ENCODE measurements at places on chromosomes 12 and 14.

- no peak for DNase-seq
Measured at GRCh38 chr14:42855085-42855484, 1248.4 kb downstream of the LRFN5 start.

DNA sequence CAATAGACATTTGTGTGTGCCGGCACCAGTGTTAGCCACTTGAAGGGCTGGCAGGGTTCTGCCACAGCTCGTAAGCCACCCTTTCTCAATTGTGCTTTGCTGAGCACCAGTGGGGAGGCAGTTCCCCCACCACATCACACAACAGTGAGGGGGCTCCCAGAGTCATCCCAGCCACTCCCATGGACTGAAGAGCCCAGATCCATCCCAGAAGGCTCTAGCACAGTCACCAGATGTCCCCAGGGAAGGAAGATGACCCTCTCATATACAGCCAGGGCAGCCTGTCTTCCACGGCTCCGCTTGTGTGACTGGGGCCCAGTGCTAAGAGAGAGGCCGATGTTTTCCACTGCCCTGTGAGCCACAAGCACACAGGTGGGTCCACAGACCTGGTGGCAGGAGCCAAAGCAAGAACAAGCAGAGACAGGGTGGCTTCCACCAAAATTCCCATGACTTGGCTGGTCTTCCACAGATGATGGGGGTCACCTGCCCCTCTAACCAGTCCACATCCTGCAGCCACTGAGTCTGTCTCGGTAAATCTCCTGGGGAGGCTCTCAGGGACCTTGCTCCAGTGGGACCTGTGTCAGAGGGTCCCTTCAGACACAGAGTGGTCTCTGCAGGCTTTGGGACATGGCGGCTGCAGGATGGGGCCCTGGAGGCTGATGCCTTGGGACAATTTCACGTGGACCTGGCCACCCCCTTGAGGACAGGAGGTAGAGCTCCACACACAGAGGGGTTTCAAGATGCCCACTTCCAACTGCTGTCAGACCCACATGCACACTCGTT is 71.9 kb upstream of the DDX11 start:
- no peak for DNase-seq

DNA sequence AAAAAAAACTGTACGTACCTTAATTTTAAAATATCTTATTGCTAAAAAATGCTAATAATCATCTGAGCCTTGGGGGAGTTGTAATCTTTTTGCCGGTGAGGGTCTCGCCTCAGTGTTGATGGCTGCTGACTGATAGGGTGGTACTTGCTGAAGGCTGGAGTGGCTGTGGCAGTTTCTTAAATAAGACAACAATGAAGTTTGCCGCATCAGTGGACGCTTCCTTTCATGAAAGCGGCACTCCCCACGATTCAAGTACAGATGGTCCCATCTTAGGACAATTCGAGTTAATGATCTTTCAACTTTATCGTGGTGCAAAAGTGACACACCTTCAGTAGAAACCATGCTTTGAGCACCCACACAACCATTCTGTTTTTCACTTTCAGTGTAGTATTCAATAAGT is 7.6 kb upstream of the PLD4 start:
- DNase-seq = no peak

DNA sequence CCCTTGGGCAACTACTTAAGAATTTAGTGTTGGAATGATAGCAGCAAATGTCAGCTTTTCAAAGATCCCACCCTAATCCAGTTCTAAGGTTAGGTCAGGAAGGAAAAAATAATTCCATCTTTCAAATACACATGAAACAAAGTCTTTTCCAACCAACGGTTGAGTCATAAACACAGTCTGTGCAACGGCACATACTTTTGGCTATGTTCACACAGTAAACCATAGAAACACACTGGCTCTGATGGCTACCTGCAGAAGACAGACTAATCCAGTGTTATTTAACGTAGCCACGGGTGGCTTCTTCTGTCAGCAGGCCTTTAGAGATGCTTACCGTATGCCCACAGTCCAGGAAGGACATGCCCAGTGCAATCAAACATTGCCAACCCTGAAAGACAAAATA is 35.7 kb downstream of the HIGD1C start:
- DNase-seq = no peak

DNA sequence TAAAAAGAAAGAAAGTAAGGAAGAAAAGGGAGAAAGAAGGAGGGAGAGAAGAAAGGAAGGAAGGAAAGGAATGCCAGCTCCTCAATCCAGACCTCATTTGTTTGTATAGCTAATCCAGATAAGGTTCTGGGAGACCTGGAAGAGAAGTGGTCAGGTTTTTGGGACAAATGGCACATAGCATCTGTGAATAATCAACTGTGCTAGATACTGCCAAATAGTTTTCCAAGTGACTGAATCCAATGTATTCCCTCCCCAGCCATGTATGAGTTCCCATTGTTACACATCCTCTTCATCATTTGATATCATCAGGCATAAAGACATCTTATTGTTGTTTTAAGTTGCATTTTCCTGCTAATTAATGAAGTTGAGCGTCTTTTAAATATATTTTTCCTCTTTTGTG is 18.6 kb upstream of the PTGR2 start:
- no peak for DNase-seq

- DNase-seq = no peak
Measured at GRCh38 chr14:94697773-94698556, 71.9 kb downstream of the GSC start.

GRCh38 chr14:75724414-75725204 is 63.6 kb downstream of the TTLL5 start:
- DNase-seq = no peak

GRCh38 chr14:101506211-101506925 is 54.9 kb upstream of the DIO3 start:
- no peak for DNase-seq

- peak; percentile 33 for DNase-seq
Measured at GRCh38 chr12:57521525-57522010, 1.1 kb upstream of the MBD6 start.

DNA sequence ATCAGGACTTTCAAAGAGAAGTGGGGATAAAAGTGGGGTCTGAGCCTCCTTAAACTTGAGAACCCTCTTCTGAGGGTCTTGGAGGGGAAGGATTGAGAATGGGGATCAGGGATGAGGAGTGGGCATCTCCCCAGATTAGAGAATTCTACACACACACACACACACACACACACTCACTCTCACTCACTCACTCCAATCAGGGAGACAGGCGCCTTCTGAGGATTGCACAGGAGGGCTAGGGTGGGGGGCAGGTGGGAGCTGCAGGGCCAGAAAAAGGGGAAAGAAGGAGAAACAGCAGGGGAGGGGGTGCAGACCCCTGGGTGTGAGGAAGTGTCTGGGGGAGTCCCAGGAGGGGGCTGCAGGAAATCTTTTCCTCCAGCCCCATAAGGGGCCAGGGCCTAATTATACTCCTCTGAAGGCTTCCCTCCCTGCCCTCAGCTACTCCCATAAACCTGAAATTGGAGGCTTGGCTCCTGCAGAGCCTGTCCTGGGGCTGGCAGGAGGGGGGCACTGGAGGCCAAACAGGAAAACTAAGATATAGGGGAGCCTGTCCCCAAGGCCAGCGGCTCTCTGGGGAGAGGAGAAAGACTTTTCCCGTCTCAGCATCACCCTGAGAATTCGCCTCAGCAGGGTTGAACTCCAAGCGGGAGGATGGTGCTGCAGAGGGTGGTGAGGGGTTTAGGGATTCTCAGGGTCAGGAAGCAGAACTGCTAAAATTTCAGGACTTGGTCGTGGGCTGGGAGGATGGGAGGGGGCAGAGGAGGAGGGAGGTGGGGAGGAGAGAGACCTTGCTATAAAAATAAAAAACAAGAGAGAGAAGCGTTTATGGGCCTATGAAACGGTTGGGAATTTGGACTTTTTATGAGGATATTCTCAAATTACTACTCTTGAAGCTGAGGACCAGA is 1.6 kb downstream of the HOXC9 start:
- DNase-seq = no peak

GRCh38 chr14:61520576-61520975 is 174.7 kb upstream of the HIF1A start:
- no peak for DNase-seq

- DNase-seq = no peak
Measured at GRCh38 chr12:115172521-115172920, 488.5 kb upstream of the TBX3 start.

DNA sequence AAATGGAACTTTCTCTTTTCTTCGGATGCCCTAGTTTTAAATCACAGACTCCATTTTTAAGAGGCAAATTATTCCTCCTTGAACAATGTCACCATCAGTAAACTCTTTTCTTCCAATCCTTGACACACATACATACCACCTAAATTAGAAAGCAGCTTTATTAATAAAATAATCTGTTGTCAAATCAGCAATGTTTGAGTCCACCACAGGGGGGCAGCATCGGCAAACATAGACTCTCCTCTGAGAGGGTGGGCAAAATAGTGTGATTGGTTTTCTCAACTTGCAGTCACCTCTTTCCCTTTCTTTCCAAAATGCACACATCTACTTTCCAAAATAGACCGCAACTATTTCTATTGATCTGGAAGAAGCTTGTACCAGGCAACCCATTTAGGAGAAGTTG is 438.4 kb upstream of the OR4E1 start:
- no peak for DNase-seq

- peak; percentile 2 for DNase-seq
Measured at GRCh38 chr12:72346363-72346944, 74.3 kb downstream of the TRHDE start.

DNA sequence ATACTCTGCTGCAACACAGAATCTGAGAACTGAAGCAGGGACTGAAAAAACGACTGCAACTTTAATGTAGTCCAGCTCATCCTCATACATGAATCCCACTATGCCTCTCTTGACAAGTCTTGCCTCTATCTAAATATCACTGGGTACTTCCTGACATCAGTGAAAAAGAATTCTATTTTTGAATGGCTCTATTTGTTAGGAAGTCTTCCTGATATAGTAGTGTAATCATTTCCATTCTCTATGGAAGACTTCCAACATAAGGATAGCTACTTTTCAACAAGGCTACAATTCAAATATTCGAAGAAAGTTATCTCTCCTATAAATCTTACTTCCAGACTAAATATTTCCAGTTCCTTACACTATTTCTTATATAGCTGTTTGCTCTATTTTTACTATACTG is 167.5 kb downstream of the MDGA2 start:
- no peak for DNase-seq

- DNase-seq = no peak
Measured at GRCh38 chr12:112121780-112122565, 3.4 kb upstream of the TRAFD1 start.

- no peak for DNase-seq
Measured at GRCh38 chr12:19757317-19757877, 318.1 kb downstream of the AEBP2 start.

GRCh38 chr14:93011141-93011529 is 88.2 kb downstream of the CHGA start:
- no peak for DNase-seq

GRCh38 chr12:81284137-81284536 is 206.3 kb downstream of the ACSS3 start:
- DNase-seq = no peak

- DNase-seq = no peak
Measured at GRCh38 chr12:11016937-11017336, 5.5 kb downstream of the TAS2R19 start.

DNA sequence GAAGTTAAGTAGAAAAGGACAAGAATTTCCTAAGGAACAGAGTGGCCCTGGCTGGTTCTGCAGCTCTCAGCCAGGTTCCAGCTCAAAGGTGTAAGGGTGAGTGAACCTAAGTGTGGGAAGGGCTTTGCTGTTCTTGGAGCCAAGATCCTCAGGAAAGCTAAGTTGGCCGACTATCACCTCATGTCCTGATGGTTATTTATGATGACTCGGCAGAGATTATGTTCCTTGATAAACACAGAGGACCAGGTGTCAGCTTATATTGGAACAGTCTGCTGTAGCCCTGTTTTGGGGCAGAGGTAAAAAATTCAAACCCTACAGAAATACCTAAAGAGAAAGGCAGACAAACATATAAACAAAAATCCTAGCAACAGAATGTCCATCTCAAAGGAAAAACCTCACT is 128.5 kb downstream of the TBX3 start:
- DNase-seq = no peak

DNA sequence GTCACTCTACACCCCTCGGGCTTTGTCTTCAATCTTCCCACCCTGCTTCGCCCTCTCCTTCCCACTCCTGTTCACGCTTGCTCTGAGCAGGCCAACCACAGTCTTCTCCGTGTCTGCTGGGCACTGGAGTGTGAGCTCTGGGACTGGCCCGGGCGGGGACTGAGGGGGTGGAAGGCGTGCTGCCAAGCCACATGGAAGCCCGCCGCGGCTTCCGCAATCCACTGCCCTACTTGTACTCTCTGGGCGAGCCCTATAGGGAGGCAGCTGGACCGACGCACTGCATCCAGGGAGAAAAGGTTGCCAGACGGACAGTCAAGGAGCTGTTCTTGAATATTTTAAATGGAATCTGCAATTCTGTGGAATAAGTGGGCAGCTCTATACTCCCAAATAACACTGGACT is 24.8 kb downstream of the GOLGA3 start:
- no peak for DNase-seq

- no peak for DNase-seq
Measured at GRCh38 chr12:3035815-3036702, 41.1 kb upstream of the TSPAN9 start.

- DNase-seq = no peak
Measured at GRCh38 chr12:23350808-23351207, 598.7 kb downstream of the SOX5 start.

DNA sequence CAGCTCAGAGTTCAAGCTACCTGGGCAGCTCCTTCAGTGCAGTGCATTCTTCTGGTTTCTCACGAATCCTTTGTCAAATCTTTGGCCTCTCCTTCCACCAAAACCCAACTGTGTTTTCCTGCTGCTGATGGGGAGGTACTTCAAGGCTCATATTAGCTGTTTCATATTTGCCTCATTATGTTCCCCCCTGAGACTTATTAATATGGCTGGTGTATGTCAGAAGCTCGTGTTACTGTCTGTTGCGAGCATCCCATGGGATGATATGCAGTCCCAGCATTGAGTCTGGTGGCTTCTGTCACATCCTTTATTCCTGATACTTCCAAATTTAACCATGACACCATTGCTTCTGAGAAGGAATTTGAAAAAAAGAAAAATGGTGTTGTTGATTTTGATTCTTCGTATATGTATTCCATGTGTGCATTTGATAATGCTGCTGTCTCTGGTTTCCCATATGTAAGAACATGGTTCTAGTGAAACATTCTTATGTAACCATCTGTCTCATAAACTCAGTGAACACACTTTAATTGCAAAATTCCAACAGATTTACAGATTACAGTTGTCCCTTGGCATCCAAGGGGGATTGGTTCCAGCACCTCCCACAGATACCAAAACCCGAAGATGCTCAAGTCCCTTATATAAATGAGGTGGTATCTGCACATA is 149.1 kb downstream of the KICS2 start:
- no peak for DNase-seq

GRCh38 chr14:95515596-95516552 is 576 bp downstream of the SYNE3 start:
- peak; percentile 45 for DNase-seq

DNA sequence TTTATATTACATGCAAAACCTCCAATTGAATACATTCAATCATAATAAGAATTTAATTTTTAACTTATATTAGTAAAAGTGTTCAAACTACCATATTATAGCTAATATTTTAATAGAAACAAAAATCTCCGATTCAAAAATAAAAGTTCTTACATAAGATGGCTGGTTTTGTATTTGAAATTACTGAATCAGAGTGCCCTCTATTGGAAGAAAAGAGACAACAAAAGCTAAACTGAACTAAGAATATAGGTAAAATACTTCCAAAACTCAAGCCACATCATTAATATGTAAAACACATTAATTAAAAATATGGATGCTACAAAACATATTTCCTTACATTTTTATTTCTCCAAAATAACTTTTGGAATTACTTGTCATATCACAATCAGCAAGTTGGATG is 120.3 kb downstream of the GARIN6 start:
- no peak for DNase-seq

Data from GF-D8 (cell line).